Mucosa of descending colon (tissue), 3 donors: ENCODE measurements at places on chromosomes 12 and 14. TPM values are rescaled to one million over a fixed set of nuclear protein-coding genes. Genes with fewer than 3 reads are reported as not detected.

CLEC4C gene
- total RNA-seq: not detected

CIPC gene
- 84.9 TPM for total RNA-seq

KCNA5 gene
- 0.22 TPM for total RNA-seq

SYNJ2BP gene
- 53.7 TPM for total RNA-seq

OTX2 gene
- not detected for total RNA-seq

DAO gene
- total RNA-seq: 3.0 TPM

RHEBL1 gene
- total RNA-seq: 0.58 TPM

TAS2R14 gene
- 2.6 TPM for total RNA-seq

CTSG gene
- total RNA-seq: not detected

CELA1 gene
- not detected for total RNA-seq

TROAP gene
- 18.8 TPM for total RNA-seq

MDGA2 gene
- total RNA-seq: not detected

GNG2 gene
- total RNA-seq: 52.2 TPM

PRKAG1 gene
- total RNA-seq: 52.2 TPM

TMEM121 gene
- 0.38 TPM for total RNA-seq

RDH12 gene
- not detected for total RNA-seq

BMAL2 gene
- total RNA-seq: 2.2 TPM

RTL1 gene
- not detected for total RNA-seq

MDP1 gene
- total RNA-seq: 14.8 TPM

GSG1 gene
- total RNA-seq: not detected

OR11H6 gene
- total RNA-seq: not detected

CBLN3 gene
- total RNA-seq: 2.6 TPM

RBP5 gene
- 2.2 TPM for total RNA-seq

SETD1B gene
- 23.8 TPM for total RNA-seq

GTF2H3 gene
- 24.4 TPM for total RNA-seq

WDHD1 gene
- 2.6 TPM for total RNA-seq

DEGS2 gene
- total RNA-seq: 6.2 TPM

WNT5B gene
- 10.8 TPM for total RNA-seq

NAV3 gene
- total RNA-seq: 0.90 TPM

DTX1 gene
- 0.67 TPM for total RNA-seq

MYO1H gene
- 0.41 TPM for total RNA-seq

ASIC1 gene
- total RNA-seq: 1.7 TPM

AQP2 gene
- not detected for total RNA-seq

PROX2 gene
- total RNA-seq: not detected

MTRFR gene
- 9.0 TPM for total RNA-seq

PAH gene
- not detected for total RNA-seq

ERBB3 gene
- 212 TPM for total RNA-seq
